ENCODE measurements at places on chromosomes 11 and 22.

DNA sequence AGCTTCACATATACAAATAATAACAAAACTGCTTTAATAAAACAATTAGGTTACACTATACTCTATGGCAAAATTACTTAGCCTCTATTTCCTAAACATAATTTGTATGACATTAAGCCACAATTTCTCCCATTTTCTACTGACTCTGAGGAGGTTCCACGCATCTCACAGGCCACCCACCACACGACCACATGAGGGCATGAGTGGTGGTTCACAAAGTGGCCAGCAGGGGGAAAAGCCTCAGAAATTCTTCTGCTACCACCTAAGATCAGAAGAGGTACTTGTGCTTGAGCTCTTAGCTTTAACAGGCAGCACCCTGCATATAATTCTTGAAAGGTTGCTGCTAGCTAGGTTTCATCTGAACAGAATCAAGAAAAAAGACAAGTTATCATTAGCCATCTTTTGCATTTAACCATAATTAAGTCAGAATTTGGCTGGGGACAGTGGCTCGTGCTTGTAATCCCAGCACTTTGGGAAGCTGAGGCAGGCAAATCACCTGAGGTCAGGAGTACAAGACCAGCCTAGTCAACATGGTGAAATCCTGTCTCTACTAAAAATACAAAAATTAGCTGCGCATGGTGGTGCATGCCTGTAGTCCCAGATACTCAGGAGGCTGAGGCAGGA, 7.7 kb downstream of the LPXN start:
- peak; percentile 79 for DNase-seq

GRCh38 chr11:132052904-132053303, 682.5 kb downstream of the NTM start:
- DNase-seq = no peak

- DNase-seq = peak; percentile 32
These were observed 68.3 kb downstream of the PLEKHA7 start for GRCh38 chr11:16945671-16946469.

GRCh38 chr11:17020831-17021230, 6.6 kb upstream of the PLEKHA7 start:
- no peak for DNase-seq

DNA sequence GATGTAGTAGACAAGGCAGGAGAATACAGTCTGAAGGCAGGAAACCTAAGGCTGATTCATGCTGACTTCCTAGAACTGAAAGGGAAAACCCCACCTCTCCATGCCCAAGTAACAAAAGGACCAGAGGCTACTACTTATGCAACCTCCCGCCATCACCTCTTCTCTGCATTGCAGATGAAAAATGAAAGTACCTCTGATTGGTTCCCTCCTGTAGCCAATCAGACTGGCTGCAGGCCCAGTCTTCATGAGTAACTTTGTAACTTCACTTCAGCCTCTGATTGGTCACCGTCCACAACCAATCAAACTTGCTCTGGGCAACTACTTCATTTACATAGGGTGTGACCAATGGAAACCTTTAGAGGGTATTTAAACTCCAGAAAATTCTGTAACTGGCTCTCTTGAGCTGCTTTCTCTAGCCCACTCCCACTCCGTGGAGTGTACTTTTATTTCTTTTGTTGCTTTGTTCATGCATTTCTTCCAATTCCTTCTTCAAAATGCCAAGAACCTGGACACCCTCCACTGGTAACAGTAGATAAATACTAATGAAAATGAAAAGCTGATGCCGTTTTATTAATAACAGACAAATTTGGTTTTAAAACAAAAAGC, 5.2 kb upstream of the MAP6 start:
- DNase-seq = peak; percentile 22

DNA sequence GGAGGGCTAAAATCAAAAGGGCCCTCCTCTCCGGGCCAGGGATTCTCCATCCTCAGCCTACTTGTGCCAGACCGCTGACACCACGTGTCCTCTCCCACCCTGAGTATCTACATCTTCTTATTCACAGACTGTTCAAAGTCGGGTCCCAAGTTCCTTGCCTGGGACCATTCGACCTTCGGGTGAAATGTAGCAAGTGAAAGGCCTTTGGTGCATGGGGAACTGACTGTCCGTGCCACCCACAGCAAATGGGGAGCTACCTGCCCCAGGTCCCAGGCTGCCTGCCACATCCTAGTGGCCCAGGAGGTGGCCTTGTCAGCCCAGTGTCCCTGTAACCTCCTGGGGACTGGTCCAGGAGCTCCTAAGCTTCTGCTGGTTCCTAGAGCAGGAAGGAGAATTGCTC, 67.3 kb downstream of the RTL6 start:
- no peak for DNase-seq

- no peak for DNase-seq
These were observed 31.0 kb upstream of the CHRM4 start for GRCh38 chr11:46422588-46422987.

GRCh38 chr11:123214940-123215339, 19.9 kb upstream of the CLMP start:
- no peak for DNase-seq

DNA sequence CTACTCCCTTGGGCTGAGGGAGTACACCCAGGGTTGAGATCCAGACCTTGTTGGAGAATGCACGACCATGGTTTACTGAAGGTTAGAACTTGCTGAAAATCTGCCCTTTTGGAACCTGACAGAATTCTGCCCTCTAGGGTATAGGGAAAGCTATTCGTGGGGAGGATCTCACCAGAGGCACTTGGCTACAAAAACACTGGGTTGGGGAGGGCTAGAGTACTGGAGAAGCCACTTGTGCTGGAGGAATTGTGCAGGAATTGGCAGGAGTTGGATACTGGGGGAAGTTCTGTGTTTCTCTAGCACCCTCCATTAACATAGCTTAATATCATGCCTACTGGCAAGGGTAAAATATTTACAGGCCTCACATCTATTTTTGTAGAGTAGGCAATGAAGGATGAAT, 55.8 kb downstream of the PPME1 start:
- no peak for DNase-seq

- DNase-seq = no peak
These were observed 20.7 kb downstream of the KRTAP5-5 start for GRCh38 chr11:1650034-1650917.

GRCh38 chr11:86046116-86046515, 22.8 kb downstream of the PICALM start:
- DNase-seq = no peak

- DNase-seq = no peak
These were observed 75.3 kb downstream of the MED15 start for GRCh38 chr22:20582520-20583361.

DNA sequence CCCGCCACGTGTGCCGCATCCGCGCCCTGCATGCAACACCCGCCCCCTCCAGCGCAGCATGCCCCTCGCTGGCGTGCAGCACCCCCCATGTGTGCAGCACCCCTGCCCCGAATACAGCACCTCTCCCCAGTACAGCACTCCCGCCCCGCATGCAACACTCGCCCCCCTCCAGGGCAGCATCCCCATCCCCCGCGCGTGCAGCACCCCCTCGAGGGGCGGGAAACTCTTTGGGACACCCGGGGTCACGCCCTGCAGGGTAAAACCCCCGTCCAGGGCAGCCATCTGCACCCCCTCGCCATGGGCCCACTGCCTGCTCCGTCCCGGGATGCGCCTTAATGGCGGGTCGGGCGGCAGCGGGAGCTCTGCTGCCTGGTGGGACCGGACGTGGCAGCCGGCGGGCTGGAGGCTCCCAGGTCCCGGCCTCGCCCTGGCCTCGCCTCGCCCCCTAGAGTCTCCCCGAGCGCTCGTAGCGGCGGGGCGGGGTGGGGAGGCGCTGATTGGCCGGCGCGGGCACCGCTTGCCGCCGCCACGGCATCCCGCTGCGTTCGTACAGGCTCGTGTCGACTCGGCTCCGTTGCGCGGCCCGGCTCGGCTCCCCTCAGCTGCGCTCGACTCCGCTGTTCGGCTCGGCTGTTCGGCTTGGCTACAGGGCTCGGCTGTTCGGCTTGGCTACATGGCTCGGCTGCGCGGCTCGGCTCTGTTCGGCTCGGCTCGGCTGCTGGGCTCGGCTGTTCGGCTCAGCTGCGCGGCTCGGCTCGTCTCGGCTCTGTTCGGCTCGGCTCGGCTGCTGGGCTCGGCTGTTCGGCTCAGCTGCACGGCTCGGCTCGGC, 417 bp upstream of the BRSK2 start:
- DNase-seq = peak; percentile 98

DNA sequence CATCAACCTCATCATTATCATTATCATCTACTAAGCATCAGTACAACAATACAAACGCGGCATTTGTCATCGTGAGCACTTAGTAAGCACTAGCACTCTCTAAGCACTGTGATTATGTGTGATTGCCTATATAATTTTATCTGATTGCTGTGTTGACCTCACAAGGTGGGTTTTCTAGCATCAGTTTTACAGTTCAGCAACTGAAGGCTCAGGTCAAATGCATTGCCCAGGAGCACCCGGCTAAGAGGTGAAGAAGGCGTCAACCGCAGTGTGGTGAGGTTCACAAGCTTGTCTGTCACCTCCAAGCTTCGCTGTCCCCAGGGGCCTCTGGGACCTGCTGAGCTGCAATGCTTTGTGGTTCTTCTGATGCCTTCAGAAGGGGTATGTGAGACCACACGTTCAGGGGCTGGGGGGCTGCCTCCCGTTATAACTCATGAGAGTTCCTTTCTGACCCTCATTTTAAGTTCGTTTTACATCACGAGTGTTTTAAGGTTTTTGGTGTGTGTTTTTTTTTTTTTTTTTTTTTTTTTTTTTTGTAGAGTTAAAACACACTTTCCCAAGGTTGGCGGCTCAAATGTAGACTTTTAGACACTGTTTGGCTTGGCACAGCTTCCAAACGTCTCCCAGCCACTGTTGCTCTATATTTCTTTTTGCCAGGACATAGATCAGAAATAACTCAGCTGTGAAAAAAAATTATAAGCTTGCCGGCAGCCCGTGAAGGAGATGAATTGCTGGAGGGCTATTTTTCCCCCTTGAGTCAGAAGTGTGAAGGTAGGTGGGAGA, 33.8 kb upstream of the SCUBE1 start:
- no peak for DNase-seq

GRCh38 chr22:44917372-44918165, 92.2 kb downstream of the PHF21B start:
- DNase-seq = no peak

- no peak for DNase-seq
These were observed 11.9 kb upstream of the TMPRSS4 start for GRCh38 chr11:118064956-118065355.

DNA sequence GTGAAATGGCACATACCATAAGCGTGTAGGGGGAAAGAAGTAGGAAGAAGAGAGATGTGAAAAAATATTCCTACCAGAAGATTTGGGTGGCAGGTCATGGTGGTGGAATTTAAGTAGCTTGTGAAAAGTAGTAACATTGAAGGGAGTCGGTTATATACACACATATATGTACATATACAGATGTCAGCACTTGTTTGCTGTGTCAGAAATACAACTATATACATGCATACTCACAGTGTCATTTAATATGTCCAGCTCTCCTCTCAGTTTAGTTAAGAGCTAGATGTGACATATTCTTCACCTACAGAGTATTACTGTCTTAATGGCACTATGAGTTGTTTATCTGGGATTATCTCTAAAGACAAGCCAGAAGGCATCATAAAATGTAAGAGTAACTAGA, 987.4 kb upstream of the CCDC90B start:
- DNase-seq = no peak

GRCh38 chr11:99376463-99376862, 355.7 kb downstream of the CNTN5 start:
- no peak for DNase-seq

DNA sequence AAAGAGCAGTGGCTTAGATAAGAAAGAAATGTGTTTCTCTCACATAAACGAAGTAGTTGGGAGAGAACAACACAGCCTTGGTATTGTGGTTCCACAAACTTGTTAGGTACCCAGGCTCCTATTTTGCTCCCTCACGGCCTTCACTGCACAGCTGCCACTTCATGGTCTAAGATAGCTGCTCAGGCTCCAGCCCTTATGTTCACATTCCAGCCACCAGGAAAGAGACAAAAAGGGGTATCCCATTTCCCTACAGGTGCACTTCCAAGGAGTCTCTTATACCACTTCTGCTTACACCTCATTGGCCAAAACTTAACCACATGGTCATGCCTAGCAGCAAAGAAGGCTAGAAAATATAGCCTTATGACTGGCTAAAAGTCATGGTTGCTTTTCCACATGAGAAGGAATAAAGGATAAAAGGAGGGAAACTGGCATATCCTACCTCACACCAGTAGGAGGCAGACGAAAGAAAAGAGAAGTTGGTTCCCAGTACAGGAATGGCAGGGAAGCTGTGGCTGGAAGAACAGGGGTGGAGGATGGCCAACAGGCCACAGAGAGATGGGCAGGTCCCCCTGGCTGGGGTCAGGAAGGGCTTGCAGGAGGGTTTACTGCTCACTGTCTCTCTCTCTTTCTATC, 5.4 kb upstream of the HDHD5 start:
- no peak for DNase-seq

DNA sequence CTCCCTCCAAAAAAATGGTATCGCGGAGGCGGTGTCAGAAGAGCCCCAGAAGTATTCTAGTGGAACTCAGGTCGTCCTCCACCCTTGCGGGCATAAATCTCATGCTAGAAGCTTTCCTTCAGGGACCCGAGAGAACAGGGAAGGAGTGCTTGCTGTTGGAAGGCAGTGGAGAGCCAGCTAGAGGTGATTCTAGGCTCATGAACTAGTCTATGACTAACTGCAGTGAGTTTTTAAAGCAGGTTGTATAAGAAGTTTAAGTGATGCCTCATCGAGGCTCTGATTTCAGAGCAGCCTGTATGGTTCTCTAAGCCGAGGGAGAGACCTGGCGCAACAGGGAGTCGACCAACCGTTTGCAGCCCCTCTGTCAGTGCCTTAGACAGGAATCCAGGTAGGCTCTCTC, 85.7 kb downstream of the TBC1D22A start:
- DNase-seq = no peak

DNA sequence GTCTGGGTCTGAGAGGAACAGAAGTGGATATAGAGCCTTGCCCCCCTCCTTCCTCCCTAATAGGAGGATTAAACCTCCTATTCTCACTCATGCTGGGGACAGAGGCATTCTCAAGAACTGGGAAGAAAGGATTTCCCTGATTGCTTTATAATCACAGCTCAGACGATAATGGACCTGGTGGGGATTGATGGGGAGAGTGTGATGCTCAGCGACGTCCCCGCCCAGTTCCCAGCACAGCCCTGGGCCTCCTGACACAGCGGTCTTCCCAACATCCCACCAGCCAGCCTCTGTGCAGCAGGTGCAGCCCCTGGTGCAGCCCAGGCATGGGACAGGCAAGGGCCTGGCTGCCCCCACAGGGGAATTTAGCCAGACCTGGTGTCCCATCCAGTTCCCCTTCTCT, 28.4 kb downstream of the TRIM29 start:
- DNase-seq = no peak

GRCh38 chr11:206526-207207, 532 bp downstream of the BET1L start:
- DNase-seq = no peak

GRCh38 chr11:81707881-81708280, 1025.8 kb downstream of the FAM181B start:
- no peak for DNase-seq

DNA sequence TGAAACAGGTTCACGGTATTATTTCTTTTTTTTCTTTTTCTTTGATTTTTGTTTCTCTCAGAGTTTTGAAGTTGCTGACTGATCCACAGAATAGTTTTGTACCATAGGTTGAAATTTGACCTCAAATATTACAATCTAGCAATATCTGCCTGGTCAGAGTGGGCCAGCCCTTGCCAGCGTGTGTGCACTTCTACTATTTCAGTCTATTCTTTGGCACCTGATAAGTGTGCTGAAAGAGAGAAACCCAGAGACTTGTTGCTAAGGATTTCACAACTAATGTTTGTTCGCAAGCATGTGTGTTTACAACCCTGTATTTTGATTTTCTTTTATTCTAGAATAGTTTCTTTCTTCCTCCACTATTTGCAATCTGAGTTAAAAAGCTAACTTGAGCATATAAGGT, 1125.2 kb upstream of the CNTN5 start:
- no peak for DNase-seq
